ENCODE measurements at places on chromosomes 13 and 19.

GRCh38 chr13:102798581-102799425, at the start of the genes BIVM and POGLUT2:
TSS of gene BIVM (plus strand) at chr13:102799119. CDS start at chr13:102807268, 8,149 bp downstream.
TSS of gene POGLUT2 (minus strand) at chr13:102798976. CDS start at chr13:102798670, 306 bp downstream.
- peak; percentile 93 for DNase-seq

GRCh38 chr13:23969647-23970046, 72.3 kb upstream of the C1QTNF9B start:
- no peak for DNase-seq

DNA sequence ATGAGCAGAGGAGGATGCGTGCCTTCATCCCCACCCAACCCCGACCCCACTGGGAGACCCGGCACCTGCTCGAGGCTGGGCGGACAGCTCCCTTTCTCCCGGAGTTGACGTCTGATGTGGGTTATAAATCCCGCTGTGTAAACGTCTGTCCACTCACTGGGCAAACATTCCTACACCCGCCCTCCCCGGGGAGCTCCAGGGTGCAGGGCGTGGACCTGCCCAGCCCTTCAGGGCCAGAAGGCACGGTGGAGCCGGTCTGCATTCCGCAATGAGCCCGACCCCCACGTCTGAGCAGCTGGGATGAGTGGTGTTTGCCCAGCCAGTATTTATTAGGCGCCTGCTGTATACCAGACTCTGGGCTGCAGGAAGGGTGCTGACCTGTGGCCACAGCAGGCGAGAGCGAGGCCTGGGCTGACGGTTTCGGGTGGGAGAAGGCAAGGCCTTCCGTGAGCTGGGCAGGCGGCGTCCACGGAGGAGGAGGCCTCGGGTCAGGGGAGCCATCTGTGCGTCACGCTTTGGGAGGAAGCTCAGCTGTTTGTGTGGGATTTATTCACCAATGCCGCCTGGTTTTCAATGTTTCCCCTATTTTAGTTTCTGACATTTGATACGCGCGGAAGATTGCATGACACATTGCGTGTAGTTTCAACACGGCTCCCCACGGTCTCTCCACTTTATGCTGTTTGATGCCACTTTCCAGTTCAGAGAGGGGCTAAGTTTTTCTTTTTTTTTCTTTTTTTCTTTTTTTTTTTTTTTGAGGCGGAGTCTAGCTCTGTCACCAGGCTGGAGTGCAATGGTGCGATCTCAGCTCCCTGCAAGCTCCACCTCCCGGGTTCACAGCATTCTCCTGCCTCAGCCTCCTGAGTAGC, 2.0 kb downstream of the MISP start:
- DNase-seq, result peak; percentile 95

DNA sequence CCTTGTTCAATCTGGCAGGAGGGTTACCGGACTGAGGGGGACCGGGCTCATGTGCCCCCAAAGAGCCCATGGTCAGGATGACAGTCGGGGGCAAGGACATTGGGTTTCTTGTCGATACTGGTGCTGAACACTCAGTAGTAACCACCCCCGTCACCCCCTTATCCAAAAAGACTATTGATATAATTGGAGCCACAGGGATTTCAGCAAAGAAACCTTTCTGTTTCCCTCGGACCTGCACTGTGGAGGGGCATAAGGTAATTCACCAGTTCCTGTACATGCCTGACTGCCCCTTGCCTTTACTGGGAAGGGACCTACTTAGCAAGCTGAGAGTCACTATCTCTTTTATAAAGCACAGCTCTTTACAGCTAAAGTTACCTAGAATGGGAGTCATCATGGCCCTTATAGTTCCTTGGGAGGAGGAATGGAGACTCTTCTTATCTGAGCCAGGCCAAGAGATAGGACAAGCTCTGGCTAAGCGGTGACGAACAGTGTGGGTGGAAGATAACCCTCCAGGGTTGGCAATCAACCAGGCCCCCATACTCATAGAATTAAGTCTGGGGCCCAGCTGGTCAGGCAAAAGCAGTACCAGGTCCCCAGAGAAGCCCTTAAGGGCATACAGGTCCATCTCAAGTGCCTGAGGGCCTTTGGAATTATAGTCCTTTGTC, 603.7 kb downstream of the UQCRFS1 start:
- DNase-seq, result no peak

GRCh38 chr19:40502081-40502480, 35.3 kb downstream of the SPTBN4 start:
- no peak for DNase-seq

- no peak for DNase-seq
These were observed 83.3 kb upstream of the ZNF536 start for GRCh38 chr19:30288911-30289310.

DNA sequence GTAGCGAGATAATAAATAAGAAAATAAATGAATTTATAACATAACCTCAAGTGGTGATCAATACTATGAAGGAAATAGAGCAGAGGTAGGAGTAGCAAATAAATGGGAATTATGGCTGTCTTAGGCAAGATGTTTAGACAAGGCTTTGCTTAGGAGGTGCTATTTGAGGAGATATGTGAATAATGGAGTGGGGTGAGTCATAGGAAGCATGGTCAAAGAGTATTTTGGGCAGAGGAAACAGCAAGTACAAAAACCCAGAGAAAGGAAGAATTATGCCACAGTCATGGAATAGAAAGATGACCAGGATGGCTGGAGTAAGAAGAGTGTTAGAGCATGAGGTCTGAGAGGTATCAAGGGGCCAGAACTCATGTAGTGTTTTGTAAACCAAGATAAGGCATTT, 33.6 kb upstream of the LPAR6 start:
- DNase-seq, result peak; percentile 60

DNA sequence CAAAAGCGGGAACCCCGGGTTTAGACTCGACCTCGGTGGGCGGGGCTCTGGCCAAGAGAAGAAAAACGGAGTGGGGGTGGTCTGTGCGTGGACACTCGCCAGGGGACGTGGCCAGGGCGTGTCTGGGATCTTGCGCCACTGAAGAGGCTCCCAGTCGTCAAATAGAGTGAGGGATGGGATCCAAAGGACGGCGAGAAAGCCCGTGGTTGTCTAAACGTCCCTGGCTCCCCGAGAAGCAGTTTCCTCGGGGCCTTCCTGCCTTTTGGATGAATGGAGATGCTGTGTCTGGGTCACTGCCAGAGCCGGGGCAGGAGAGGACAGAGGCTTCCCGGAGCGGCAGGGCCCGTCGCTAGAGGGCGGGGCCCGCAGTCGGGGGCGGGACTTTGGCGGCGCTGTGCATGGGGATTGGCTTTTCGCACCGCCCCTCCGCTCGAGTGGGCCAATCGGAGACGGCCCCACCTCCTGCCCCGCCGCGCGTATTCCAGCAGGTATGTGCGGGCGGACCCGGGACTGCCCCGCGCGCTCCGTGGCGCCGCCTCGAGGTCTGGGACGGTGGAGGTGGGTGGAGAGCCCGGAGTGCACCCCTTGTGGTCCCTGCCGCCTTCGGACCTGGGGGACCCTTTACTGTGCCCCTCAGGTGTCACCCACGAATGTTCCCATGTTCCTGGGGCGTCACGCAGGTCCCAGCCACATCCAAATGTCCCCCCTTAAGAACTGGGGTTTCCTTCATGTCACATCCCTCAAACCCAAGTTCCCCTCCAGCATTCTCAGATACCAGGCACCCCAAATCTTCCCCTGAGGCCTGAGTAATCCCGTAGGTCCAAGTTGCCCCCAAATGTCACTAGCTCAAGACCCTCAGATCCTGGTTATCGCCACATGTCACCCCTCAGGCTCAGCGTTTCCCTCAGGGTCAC, 38.3 kb downstream of the ZSWIM4 start:
- DNase-seq, result peak; percentile 86

DNA sequence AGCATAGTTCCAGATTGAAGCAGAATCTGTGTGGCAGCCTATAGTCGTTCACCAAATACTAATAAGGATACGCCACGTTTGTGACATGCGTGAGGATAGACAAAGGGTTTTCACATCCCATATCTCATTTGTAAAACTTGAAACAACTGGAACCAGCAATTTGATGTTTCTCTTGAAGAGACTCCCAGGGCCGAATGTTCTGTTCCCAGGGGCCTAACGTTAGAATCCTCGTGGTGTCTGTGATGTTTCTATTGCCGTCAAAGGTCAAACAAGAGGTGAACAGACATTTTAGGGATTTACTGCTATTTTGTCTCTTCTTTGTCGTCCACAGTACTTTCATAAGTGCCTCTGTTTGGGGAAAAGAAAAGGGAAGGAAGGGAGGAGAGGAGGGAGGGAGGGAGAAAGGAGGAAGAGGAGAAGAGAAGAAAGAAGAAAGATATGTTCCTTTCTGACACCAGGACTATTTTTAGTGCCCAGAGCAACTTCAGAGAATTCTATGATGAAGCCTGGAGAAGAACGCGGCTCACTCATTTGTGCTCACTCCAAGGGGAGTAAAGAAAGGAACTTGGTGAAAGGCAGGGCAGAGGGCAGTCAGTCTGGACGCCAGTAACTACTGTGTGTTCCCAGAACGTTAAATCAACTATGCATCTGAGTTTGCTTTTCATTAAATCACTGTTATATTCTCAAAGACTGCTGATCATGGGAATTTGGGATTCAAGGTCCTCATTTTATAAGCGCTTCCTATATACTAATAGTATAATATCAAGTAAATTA, 154.5 kb downstream of the DCT start:
- DNase-seq, result no peak

GRCh38 chr13:75801388-75801945, 165.3 kb downstream of the LMO7 start:
- DNase-seq, result no peak

DNA sequence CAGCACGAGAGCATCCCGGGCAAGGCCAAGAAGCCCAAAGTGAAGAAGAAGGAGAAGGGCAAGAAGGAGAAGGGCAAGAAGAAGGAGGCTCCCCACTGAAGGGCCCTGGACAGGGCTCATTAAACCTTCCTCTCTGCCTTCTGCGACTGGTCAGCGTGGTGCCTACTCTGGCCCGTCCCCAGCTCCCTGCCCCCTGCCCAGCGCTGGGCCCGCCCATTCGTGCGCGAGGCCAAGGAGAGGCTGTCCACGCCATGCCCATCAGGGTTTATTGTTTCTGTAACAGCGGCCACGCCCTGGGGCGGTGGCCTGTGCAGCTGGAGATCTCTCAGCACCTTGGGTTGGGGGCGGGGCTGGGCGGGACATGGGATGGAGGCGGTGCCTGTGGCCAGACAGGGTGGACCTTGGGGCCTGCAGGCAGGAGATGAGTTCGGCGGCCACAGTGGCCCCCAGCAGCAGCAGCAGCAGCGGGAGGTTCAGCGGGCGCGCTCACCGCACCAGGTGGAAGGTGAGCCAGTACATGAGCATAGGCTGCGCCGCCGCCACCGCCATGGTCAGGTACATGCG, 897 bp downstream of the C19orf33 start:
- DNase-seq, result no peak

DNA sequence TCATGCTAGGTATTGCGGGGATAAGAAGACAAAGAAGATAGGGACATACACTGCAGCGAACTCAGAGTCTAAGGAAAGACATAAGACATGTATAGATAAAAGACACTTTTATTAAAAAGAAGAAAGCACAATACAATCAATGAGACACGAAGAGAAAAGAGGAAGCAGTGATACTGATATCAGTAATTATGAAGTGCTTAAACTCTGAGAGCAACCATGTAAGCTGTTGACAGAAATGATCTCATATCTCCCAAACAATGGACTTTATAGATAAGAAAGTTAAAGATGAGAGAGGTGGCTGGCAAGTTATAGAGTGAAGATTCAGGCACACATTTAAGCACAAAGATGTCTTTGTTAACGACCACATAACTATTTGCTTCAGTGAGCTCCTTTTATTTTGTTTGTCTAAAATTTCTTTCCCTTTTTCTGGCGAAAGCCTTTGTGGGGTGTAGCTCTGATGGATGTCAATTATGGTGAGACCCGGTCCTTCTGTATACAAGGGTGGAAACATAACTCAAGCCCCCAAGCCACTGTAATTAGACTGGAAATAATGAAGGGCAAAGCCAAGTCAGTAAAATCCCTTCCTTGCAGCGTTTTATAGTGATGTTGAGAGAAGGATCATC, 818.0 kb upstream of the SLC10A2 start:
- no peak for DNase-seq

GRCh38 chr19:45637890-45638667, 1.1 kb downstream of the EML2 start:
- no peak for DNase-seq

DNA sequence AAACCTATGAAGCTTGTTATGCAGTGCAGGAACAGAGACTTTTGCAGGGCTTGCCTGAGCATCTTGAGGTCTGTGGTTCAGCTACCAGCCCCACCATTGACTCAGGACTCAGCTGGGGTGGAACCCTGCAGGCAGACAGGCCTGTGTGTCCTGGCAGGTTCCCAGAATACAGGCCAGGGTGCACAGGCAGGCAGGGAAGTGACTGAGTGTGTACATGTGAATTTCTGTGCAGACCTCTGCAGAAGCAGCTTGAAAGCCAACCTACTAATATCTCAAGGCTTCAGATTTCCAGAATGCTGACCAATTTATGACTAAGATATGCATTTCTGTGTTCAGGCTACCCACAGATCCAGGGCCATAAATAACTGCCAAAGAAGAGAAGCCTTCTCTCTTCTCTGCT, 254.4 kb downstream of the DLEU7 start:
- DNase-seq, result no peak

- DNase-seq, result no peak
These were observed 7.5 kb upstream of the WDFY2 start for GRCh38 chr13:51576754-51577153.

DNA sequence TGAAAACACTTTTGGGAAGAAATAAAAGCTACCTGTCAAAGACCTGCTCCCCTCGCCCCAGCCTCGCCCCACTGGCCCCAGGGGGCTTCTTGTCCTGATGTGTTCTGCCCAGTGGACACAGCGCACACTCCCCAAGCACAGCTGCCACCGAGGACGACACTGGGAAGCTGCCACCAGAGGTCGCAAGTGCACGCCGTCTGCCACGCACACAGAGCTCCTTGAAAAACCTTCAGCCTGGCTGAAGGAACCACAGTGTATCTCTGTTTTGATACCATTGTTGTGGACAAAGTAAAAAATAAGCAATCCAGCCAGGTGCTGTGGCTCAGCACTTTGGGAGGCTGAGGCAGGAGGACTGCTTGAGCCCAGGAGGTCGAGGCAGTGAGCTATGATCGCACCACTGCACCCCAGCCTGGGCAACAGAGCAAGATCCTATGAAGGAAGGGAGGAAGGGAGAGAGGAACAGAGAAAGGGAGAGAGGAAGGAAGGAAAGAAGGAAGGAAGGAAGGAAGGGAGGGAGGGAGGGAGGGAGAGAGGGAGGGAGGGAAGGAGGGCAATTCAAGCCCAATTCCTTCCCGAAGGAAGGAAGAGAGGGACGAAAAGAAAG, 57.3 kb downstream of the CEBPG start:
- DNase-seq, result peak; percentile 55

DNA sequence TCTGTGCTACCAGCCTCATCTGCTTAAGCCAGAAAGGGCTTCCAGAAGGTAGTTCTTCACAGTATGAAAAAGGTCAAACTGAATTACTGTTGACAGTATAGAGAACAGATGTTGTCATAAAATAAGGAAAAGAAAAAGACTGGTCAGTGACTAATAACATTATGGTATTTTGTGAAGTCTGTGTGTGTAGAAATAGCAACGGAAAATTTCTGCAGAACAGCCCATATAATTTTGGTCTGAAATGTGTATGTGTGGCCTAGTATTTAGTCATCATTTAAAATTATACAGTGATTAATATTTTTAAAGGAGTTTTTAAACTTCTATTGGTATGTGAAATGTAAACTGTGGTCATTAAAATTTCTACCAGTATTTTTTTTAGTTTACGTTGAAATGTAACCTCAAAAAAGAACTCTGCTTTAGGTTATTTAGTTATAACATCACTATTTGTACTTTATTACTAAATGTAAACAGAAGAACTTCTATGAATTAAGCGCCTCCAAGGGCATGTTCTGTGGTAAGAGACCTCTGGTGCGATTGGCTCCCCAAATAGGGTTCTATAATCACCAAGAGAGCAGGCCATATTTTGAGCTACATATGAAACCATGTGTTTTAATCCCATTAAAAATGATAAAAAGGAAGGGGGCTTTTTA, 3.3 kb upstream of the GPR183 start:
- peak; percentile 66 for DNase-seq

Measured in suppressor macrophage treated with lipopolysaccharide for 1 hour (primary cell).